Naive B cell (primary cell): ENCODE measurements at places on chromosomes 5 and 9. TPM values are rescaled to one million over a fixed set of nuclear protein-coding genes. Genes with fewer than 3 reads are reported as not detected.

PCDHA6 gene
- polyA plus RNA-seq = not detected

CCNO gene
- not detected for polyA plus RNA-seq

PRLR gene
- not detected for polyA plus RNA-seq

SHB gene
- 0.55 TPM for polyA plus RNA-seq

PCDHGB1 gene
- not detected for polyA plus RNA-seq
